A549 treated with AZD2906 at 1 μM for 4 hours (cell line): ENCODE measurements at places on chromosomes 3 and 15. TPM values are rescaled to one million over a fixed set of nuclear protein-coding genes. Genes with fewer than 3 reads are reported as not detected.

Gene KY
- 0.05 to 0.09 TPM (median 0.07 TPM) in 5 replicates for total RNA-seq

Gene CCR2
- total RNA-seq = not detected in 5 replicates

Gene PP2D1
- total RNA-seq = not detected in 5 replicates

Gene NOP10
- 504 to 564 TPM (median 541 TPM) in 5 replicates for total RNA-seq

Gene ARGFX
- total RNA-seq = not detected in 5 replicates

Gene PKM
- 3,039 to 3,227 TPM (median 3,125 TPM) in 5 replicates for total RNA-seq

Gene COX17
- total RNA-seq = 99.5 to 114 TPM (median 103 TPM) in 5 replicates

Gene HDGFL3
- total RNA-seq = 43.5 to 65.3 TPM (median 47.9 TPM) in 5 replicates

Gene IQCF5
- not detected in 5 replicates for total RNA-seq

Gene ITIH1
- not detected in 5 replicates for total RNA-seq

Gene TIMMDC1
- 58.4 to 80.8 TPM (median 73.2 TPM) in 5 replicates for total RNA-seq

Gene DPH3
- total RNA-seq = 21.2 to 29.5 TPM (median 27.4 TPM) in 5 replicates

Gene IGSF11
- total RNA-seq = 3.0 to 5.0 TPM (median 4.5 TPM) in 5 replicates

Gene SNRPN
- 98.1 to 103 TPM (median 102 TPM) in 5 replicates for total RNA-seq

Gene IGF2BP2
- total RNA-seq = 11.6 to 14.4 TPM (median 12.8 TPM) in 5 replicates

Gene LOXL1
- 0.52 to 1.0 TPM (median 0.70 TPM) in 5 replicates for total RNA-seq

Gene MRAS
- 6.3 to 9.5 TPM (median 8.2 TPM) in 5 replicates for total RNA-seq

Gene FAM107A
- 0.26 to 0.51 TPM (median 0.41 TPM) in 5 replicates for total RNA-seq

Gene ZCWPW2
- total RNA-seq = 0.03 TPM in 1 of 5 replicates, not detected in the others

Gene BOC
- total RNA-seq = 4.8 to 6.4 TPM (median 5.5 TPM) in 5 replicates

Gene CPLX3
- not detected in 5 replicates for total RNA-seq

Gene CCK
- total RNA-seq = 1.7 to 2.9 TPM (median 1.9 TPM) in 5 replicates
